ENCODE measurements at places on chromosomes 11 and 22.

DNA sequence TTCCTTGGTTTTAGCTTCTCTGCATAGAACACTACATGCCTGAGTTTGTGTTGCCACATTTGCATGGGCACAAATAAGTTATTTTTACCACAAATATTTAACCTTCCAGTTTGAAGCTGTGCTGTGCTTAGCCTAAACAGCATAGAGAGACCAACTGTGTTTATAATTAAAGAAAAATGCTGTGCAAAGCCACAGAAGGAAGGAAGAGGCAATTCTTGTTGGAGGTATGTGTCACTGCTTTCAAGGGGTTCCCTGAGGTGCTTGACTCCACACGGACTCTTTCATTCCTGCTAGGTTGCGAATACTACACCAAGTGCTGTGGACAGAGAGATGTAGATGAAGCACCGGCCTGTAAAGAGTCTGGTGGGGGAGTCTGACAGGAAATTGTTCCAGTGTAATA lies 47.6 kb upstream of the OLFML1 start:
- peak; percentile 94 for DNase-seq

DNA sequence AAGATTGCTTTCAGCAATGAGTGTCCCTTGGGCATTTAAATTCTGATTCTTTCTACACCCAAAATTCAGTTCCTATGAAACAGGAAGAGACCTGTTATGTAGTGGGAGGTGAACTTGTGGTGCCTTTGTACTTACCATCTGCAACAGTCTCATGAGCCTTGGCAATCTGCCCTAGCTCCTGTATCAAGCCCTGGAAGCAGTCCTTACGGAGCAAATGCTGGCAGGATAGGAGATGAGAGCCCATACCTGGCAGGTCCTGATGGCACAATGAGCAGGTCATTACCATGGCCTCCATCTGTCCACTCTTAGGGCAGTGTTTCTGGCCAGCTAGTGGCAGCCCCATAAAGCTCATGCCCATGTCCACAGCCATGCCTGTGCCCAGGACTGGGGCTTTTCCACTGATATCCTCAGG lies 10.8 kb downstream of the TRIM66 start:
- peak; percentile 90 for DNase-seq

- no peak for DNase-seq
Observed at GRCh38 chr11:92769112-92769511, 200.3 kb upstream of the MTNR1B start.

DNA sequence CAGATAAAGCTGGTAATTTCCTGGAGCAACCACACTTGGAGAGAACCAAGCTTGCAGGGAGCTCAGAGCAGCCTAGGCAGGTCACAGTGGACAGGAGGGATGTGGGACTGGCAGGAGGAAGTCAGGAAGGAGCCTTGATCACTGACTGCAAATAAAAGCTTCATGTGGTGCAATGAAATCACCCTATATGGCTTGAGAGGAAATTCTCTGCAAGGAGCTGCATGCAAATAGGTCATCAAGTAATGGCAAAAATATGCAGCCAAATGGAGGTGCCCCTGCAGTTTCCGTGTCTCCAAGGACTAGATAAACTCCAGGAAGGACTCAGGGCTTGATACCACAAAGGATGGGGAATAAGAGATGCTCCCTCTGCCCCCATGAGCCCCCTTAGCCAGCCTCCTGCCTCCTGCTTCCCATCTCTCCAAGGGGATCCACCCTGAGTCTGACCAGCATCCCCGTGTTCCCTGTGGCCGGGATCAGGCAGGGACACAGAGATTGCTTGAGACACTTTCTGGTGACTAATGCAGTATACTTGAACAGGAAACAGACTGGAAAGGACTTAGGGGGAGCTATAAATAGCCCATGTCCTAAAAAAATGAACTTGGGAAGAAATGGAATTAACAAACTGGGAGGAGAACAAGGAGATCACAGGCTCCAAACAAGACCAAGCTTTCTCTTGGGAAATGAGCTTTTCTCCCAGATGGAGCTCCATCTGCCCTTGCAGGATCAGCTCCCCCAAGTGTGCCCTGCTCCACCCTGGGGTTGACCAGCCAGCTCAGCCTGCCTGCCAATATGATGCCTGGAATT lies 23.9 kb upstream of the MICAL2 start:
- DNase-seq: peak; percentile 98

GRCh38 chr11:121553389-121553788 lies 100.6 kb upstream of the SORL1-AS1 start:
- DNase-seq: no peak

- DNase-seq: peak; percentile 88
Observed at GRCh38 chr11:64246871-64247728, at the start of gene PPP1R14B. Gene PPP1R14B, minus strand, starts transcription at chr11:64246943. Its CDS starts 270 bp downstream, at chr11:64246673.

- no peak for DNase-seq
Observed at GRCh38 chr11:78607696-78608095, 33.0 kb upstream of the NARS2 start.

GRCh38 chr11:77472991-77473800 lies 698 bp downstream of the PAK1 start:
- DNase-seq: peak; percentile 53

- no peak for DNase-seq
Observed at GRCh38 chr22:23898006-23898974, 4.1 kb downstream of the MIF start.

GRCh38 chr11:108322666-108323065 lies 99.8 kb downstream of the ATM start:
- DNase-seq: no peak

DNA sequence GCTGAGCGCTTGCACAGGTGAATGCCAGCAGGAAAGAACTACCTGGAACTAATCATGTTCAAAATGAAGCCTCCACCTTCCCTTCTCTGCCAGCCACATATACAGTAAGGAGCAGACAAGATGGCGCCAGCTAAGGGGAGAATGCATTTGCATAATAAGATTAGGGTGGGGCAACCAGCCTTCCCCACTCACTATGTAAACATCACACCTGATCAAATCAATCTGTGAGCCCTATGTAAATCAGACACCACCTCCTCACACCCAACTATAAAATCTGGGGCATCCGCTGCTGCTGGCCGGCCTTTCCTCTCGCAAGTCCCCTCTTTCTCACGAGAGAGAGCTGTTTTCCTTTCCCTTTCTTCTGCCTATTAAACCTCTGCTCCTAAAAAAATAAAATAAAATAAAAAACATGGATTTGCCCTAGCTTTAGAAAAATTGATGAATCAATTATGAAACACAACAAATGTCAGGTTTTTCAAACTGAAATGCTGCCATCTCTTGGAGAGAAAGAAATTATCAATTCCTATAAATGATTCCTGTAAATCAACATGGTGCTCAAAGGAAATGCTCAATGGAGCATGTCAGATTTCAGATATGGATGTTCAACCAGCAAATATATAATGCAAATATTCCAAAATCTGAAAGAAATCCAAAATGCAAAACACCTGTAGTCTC lies 108.9 kb downstream of the SGSM3 start:
- no peak for DNase-seq

- DNase-seq: peak; percentile 49
Observed at GRCh38 chr22:23894710-23895598, 771 bp downstream of the MIF start.

DNA sequence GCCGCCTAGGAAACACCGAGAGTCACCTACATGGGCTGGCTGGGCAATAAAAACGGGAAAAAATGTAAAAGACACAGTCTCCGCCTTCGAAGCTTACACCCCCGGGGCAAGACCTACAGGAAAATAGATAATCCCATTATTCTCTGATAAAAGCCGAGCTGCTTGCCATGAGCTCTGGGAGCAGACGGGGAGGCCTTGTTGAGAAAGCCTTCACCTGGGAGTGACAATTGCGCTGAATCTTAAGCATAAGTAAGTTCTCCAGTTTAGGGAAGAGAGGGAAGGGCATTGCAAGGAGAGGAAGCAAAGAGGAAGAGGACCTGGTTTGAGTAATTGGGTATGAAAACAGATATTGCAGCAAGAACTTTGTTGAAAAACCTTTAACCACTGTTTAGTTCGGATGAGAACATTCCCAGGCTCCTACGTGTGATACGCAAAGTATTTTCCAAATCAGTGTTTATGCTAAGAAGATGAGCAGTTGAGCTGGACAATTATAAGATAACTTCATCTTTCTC lies 813 bp upstream of the BTBD10 start:
- DNase-seq: no peak

- DNase-seq: no peak
Observed at GRCh38 chr11:123899792-123900191, 2.2 kb upstream of the OR8D4 start.

GRCh38 chr22:49930596-49931412 lies 12.4 kb downstream of the CRELD2 start:
- DNase-seq: peak; percentile 90

DNA sequence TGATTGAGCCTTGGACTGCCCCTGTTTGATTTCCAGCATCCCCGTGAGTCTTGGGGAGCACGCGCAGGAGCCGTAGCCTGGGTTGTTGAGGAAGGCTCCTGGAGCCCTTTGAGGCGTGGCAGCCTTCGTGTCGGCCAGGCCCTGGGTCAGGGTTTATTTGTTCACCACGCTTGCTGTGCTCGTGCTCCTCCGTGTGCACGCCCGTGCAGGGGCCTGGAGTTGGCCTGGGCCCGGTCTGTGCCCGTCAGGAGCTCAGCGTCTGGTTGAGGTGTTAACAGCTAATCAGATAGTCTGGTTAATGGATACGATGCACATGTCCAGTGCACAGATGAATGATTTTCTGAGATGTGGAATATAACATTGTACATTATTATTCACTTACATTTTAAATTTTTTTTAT lies 8.0 kb downstream of the IGHMBP2 start:
- no peak for DNase-seq

GRCh38 chr22:30777587-30777986 lies 82.9 kb downstream of the OSBP2 start:
- DNase-seq: no peak

- DNase-seq: peak; percentile 79
Observed at GRCh38 chr11:119721129-119722120, 7.6 kb downstream of the NECTIN1 start.

- DNase-seq: no peak
Observed at GRCh38 chr22:48895831-48896765, 931.6 kb downstream of the BRD1 start.

DNA sequence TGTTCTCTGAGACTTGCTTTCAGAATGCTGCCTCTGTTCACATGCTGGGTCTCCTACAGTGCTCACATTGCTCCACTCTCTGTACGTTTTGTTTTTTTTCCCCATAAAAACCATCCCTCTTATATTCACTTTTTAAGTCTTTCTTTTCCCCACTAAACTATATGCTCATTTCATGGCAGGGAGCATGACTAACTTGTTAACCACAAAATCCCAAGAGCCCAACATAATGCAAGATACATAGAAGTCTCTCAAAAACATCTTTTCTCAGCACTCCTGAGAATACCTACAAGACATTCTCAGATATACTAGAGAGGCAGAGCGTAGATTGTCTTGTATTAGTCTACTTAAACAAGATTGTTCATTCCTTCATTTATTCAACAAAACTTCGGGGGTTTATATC lies 73.3 kb downstream of the FAM76B start:
- DNase-seq: no peak

GRCh38 chr11:79353706-79354105 lies 87.1 kb downstream of the TENM4 start:
- peak; percentile 66 for DNase-seq

DNA sequence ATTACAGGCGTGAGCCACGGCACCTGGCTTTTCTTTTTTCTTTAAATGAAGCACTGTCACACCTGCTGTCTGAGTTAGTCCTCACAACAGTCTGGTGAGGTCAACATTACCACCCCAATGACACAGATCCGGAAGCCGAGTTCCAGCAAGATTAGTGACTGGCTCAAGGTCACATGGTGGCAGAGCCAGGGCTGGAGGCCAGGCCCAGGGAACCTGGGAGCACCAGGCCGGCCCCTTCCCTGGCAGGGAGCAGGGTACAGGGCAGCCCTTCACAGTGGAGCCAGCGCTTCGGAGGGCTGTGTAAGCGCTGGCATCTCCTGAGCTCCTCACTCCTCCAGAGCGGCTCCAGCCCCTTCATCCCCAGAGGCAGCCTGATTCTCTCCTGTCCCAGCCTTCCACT lies 118.7 kb downstream of the ST3GAL4 start:
- no peak for DNase-seq

- peak; percentile 15 for DNase-seq
Observed at GRCh38 chr22:43993072-43993760, 30.9 kb upstream of the PARVB start.

GRCh38 chr11:72426758-72427157 lies 7.6 kb downstream of the CLPB start:
- DNase-seq: no peak

DNA sequence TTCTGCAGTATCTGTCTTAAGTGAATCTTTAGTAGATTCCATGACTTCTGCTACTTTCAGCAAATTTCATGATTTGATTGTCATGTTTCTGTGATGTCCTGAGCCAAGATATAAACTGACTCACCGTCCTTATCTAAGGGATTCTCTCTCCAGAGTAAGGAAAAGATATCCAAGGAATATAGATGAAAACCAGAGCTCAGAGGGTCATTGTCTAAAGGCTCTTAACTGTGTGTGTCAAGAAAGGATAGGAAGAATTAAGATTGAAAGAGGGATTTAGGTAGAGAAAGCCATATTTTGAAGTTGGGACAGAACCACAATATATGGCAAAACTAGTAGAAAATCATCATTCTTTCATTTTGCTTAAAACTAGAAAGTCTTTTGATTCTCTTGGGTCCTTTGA lies 50.7 kb downstream of the PPME1 start:
- no peak for DNase-seq

DNA sequence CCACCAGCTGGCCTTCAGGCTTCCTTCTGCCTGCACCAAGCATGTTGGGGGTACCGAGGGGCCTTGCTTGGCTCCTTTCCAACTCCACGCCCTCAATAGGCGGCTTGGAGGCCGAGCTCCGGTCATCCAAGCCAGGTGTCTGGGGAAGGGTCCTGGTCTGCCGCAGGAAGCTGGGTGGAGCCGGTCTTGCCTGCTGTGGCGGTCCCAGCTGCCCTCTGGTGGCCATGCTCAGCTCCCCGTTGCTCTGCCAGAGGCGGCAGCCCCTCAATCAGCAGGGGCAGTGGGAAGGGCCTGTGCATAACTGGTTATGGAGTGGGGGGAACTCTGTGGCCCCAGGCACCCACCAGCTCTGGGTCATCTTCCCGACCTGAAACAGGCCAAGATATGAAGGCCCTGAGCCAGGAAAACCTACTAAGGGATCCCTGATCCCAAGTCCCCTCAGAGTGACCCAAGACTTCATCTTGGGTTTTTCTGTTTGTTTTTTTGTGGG lies 3.2 kb downstream of the ARVCF start:
- no peak for DNase-seq

GRCh38 chr11:74442636-74443035 lies 24.7 kb downstream of the KCNE3 start:
- peak; percentile 42 for DNase-seq

DNA sequence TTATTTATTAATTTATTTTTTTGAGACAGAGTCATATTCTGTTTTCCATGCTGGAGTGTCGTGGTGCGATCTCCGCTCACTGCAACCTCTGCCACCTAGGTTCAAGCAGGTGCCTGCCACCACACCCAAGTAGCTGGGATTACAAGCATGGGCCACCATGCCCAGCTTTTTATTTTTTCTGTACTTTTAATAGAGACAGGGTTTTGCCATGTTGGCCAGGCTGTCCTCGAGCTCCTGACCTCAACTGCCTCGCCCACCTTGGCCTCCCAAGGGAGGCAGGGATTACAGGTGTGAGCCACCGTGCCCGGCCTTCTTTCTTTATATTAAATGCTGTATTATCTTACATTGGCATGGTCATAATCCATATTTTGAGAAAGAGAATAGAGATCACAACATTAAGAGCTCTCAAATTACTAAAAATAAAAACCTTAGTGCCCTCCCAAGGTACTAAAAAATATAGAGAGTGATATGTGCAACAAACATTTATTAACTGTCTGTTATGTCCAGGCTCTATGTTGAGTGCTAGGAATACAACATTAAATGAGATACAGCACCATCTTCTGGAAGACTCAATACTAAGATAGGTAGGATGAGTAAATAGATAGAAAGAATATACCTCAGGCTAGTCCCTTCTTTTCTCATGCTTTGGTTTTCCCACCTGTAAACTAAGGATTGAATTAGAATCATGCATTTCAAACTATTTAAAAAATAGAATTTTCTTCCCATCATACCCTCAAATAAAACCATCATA lies 84.1 kb downstream of the BBOX1 start:
- no peak for DNase-seq

All from M059J (cell line).